Nephron progenitor cell (in vitro differentiated cells): ENCODE measurements at places on chromosomes 2 and 18.

DNA sequence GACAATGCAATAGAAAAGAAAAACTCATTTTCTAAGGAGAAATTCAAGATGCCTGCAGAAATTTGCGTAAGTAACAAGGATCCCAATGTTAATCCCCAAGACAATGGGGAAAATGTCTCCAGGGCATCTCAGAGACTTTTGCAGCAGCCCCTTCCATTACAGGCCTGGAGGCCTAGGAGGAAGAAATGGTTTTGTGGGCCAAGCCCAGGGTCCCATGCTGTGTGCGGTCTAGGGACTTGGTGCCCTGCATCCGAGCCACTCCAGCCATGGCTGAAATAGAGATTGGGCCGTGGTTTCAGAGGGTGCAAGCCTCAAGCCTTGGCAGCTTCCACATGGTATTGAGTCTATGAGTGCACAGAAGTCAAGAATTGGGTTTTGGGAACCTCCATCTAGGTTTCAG, 103.9 kb upstream of the ACVR1 start:
- DNase-seq, result no peak

- no peak for DNase-seq
These were observed 90.1 kb downstream of the LBH start for GRCh38 chr2:30321466-30321865.

- no peak for DNase-seq
These were observed 33.6 kb downstream of the CYP26B1 start for GRCh38 chr2:72113847-72114692.

- DNase-seq, result no peak
These were observed 557.3 kb upstream of the ZNF804A start for GRCh38 chr2:184041077-184041476.

DNA sequence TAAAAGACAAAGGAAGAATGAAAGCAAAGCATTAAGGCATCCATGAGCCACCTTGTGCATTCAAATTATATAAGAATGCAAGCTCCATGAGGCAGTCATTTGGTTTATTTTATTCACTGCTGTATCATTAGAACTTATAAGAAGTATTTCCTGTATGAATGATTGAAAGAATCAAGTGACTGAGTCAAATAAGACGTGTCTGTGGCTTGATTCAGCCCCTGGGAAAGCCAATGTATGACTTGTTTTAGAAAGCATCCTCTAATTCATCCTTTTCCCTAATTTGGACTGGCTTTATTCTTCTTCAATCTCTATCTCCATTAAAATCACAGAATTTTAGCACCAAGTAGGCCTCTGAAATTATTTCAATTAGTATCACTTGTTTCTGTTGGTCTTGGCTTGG, 461.1 kb downstream of the LPIN1 start:
- DNase-seq, result no peak

DNA sequence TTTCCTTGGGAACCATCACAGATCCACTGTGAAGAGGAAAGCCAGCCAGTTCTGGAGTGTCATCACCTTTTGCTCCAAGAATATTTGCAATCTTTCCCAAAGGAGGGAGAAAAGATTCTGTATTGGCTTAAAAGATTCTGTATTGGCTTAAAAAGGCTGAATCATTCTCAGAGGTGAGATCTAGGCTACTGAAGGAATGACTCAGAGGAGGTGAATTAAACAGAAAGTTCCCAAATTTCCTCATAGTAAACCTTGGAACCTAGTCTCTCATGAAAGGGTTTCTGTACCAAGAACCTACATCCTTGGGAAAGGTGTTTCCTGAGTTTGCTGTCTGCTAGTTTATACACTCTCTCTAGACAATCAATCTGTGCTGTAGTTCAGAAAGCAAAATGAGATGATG, 34.1 kb upstream of the GRB14 start:
- DNase-seq, result no peak

GRCh38 chr2:50584185-50584584, 447.7 kb downstream of the NRXN1 start:
- DNase-seq, result no peak

DNA sequence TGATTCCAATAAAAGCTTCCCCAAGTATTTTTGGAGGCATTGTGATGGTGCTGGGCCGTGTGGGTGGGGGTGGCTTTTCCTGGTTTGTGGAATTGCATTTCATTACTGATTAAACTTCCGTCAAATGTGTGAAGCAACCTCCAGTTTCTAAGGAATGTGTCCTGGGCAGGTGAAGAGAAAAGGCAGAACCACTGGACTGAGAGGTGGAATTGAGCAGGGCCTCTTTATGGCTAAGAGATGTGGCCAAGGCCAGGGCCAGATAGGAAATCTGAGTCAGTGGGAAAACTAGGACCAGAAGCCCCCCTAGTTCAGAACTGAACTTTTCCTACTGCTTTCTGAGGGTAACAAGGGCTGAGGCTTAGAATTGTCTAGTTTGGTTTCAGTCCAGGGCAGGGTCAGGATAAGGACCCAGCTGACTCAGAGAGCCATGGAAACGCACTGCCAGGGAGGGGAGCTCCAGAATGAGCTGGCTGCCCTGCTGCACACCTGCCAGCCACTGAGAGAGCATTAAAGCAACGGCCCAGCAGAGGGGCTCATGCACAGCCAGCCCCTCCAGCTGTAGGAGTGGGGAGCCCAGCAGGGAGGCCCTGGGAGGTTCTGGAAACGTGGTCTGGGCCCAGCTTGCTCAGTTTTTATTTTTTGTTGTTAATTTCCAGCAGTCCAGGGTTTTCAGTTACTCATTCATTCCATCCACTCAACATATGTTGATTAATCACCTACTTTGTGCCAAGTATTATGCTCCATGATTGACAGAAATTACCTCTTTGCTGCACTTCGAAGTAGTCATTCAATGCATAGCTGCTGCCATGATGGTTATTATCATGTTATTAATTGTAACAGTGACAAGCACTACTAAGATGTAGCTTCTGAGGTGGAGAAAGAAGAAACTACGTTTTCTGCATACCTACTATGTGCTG, 156.1 kb downstream of the MSH2 start:
- no peak for DNase-seq
